NCI-H146 (cell line): ENCODE measurements at places on chromosomes 11 and 22.

GRCh38 chr11:74014880-74015279, 6.0 kb upstream of the UCP3 start:
- no peak for DNase-seq

- DNase-seq = no peak
These were observed 9.6 kb downstream of the NAGA start for GRCh38 chr22:42061041-42061440.

DNA sequence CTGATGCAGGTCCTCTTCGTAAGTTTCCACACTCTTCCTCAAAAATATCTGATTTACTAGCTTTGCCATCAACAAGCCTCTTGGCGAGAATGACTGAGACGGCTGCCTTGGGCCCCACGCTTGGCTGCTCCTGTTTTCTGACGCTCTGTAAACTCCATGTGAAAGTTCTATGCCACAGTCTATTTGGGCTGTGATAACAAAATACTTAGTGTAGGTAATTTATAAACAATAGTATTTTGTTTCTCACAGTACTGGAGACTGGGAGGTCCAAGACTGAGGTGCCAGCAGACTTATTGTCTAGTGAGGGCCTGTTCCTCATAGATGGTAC, 123.2 kb upstream of the SORL1-AS1 start:
- DNase-seq = no peak

GRCh38 chr11:111693224-111693937, 72.8 kb downstream of the PPP2R1B start:
- peak; percentile 77 for DNase-seq

GRCh38 chr11:58494101-58494500, 13.8 kb downstream of the OR5B21 start:
- no peak for DNase-seq
